Activated naive CD4-positive, alpha-beta T cell treated with anti-CD3 and anti-CD28 coated beads, Interleukin-2, amount 10 ng/mL, durations not matched to agents 7 days and 5 days (primary cell): ENCODE measurements at places on chromosomes 5 and 9.

DNA sequence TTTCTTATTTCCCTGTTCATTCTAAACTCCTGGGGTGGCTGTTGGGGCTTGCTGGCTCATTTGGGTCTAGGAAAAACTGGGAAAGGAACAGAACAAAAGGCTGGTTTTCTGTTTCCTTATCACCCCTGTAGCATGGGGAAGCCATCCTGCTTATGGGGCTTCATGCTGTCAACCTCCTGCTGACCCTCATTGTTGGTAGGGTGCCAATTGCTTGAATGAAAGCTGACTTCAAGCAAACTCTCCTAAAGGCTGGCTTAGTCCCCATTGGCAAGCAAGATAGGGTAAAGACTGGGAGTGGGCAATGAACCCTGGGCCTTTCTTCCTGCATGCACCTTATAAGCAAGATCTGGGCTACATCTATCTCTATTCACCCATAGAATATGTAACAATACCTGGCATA is 511.6 kb downstream of the DMAC1 start:
- no peaks in the 10 kb centered on the region for H3K4me1 ChIP-seq
- no peak for DNase-seq
- H3K4me3 ChIP-seq: no peak overlapping the region
- peaks cover 4% of the 10 kb centered on the region for H3K27me3 ChIP-seq
- H3K36me3 ChIP-seq: no peaks in the 10 kb centered on the region

DNA sequence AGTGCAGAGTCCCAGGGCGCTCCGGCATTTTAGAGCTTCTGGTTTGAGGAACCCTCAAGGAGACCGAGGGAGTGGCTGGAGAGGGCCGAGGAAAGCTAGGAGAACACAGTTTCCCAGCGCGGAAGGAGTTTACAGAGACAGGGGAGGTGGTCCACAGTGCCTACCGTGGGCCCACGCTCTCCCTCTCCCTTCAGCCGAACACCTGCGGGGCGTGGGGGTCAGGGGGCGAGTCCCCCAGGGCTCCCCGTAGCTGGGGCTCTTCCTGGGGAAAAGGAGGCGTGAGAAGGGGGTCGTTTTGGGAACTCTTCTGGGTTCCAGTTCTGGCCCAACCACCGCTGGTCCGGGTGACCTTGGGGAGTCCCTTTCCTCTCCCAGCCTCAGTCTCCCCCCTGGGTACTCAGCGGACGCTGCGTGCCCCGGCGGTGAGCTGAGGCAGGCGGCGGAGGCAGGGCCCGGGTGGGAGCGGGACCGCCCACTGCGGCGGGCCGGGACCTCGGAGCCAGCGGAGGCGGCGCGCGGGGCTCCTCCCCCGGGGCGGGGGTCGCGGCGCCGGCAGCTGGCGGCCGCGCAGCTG is 368 bp upstream of the FRMPD1 start:
- no peak for DNase-seq
- H3K27ac ChIP-seq: no peak overlapping the region
- peaks cover 75% of the 10 kb centered on the region for H3K27me3 ChIP-seq
- H3K4me1 ChIP-seq: peaks cover 11% of the 10 kb centered on the region
- H3K4me3 ChIP-seq: peak overlapping the region; percentile 62

DNA sequence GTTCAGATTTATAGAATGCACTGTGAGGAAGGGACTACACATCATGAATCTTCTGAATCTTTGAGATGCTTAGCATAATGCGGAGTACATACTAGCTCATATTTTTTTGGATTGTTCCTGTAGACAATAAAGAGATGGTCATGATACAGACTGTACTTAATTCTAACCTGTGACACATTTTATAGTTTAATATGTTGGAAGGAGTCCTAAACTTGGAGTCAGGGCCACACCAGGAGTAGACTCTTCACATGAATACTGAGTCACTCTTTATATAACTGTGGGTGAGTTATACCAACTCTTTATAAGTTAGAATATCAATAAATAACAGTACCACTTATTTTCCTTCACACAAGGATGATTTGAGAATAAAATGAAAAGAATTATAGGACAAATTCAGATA is 16.9 kb downstream of the C9orf85 start:
- no peaks in the 10 kb centered on the region for H3K4me1 ChIP-seq
- no peaks in the 10 kb centered on the region for H3K27me3 ChIP-seq
- no peak overlapping the region for H3K27ac ChIP-seq
- no peak overlapping the region for H3K4me3 ChIP-seq

DNA sequence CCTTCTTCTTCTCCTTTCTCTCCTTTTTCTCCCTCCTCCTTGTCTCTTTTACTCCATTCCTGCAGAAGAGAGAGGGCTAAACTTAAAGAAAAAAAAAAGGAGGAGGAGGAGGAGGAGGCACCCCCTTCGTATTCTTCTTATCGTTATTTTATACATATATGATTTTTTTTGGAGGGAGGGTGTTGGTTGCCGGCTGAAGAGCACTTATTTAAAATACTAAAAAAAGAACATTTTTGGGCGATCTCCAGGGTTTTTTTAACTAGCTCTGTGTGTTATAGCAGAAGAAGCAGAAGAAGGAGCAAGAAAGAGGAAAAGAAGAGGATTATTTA is 381 bp downstream of the NR2F1 start:
- H3K4me1 ChIP-seq: peaks cover 32% of the 10 kb centered on the region
- H3K27ac ChIP-seq: no peak overlapping the region
- peak overlapping the region; percentile 56 for H3K4me3 ChIP-seq
- DNase-seq: no peak
- H3K27me3 ChIP-seq: peaks cover 35% of the 10 kb centered on the region

DNA sequence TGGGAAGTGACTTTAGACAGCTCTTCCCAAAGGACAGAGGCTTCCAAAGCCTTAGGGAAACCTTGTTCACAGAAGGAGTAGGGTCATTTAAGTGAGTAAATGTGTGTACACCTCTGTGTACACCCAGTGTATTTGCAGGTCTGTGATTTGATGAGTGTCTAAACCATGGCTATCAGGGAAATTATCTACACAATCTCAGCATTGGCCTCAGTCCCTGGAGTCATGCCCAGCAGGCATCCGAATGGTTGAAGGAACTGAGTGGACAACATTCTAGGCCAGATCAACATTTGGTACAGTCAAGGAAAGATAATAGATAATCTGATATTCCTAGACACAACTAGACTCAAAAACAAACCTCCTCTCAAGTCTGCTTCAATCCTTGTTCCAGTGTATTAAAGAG is 258.4 kb upstream of the DAPK1 start:
- H3K36me3 ChIP-seq: no peaks in the 10 kb centered on the region
- no peak for DNase-seq
- H3K27ac ChIP-seq: no peak overlapping the region
- H3K4me3 ChIP-seq: no peak overlapping the region

DNA sequence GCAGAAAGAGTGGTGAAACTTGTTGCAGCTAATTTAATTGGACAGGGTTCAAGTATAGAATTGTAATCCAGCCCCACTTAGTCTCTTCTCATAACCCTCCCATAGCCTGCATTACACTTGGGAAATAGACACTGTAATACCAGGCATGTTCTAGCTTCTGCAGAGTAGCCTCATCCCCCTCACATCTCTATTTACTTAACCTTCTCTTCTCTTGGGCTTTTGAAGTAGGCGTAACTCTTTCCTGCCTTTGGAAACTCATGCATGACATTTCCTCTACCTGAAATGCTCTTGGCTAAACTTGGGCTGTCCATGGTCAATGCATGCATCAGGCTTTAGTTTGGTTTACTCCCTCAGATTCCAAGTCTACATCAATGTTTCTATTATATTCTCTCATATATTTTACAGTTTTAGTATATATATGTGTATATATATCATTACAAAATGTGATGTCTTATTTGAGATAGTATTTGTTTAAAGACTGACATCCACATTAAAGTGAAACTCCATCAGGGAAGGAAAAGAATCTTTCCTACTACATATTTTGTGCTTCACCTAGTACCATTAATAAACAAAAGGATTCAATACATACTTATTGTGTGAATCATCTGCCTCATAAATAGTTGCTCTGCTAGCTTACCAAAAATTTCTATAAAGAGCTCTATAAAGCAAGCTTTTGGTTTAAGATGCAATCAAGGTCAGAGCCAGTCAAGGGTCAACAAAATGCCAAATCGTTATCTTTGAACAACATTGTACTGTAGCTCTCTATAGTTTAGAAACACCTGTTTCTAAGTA is 1158.0 kb downstream of the MAT2B start:
- no peak overlapping the region for H3K27ac ChIP-seq
- no peaks in the 10 kb centered on the region for H3K36me3 ChIP-seq
- H3K4me1 ChIP-seq: no peaks in the 10 kb centered on the region

DNA sequence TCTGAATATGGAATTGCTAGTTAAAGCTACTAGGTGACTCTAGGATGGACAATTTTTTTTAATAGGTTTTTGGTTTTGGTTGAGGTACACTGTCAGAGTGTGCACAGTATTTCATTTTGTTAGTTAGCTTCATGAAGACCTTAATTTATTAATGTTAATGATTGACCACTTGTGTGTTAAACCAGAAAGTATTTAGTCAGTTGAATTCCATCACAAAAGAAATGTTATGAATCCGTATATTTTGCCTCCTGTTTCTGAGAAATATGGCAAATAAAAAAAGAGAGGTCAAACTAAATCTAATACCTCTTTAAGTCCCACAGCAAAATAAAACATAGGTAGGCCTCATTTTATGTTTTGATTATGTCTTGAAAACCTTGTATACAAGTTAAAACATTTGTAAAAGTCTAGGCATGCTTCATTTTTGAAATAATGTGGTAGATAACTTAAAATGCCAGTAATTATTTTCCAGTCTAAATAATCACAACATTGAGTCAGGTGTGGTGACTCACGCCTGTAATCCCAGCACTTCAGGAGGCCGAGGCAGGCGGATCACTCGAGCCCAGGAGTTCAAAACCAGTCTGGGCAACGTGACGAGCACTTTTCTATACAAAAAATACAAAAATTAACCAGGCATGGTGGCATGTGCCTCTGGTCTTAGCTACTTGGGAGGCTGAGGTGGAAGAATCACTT is 50.8 kb downstream of the ITGA1 start:
- no peaks in the 10 kb centered on the region for H3K4me1 ChIP-seq
- no peak overlapping the region for H3K4me3 ChIP-seq
- H3K27me3 ChIP-seq: peaks cover 4% of the 10 kb centered on the region
- DNase-seq: no peak
- H3K27ac ChIP-seq: no peak overlapping the region

- no peaks in the 10 kb centered on the region for H3K36me3 ChIP-seq
- H3K4me1 ChIP-seq: peaks cover 26% of the 10 kb centered on the region
- H3K27me3 ChIP-seq: no peaks in the 10 kb centered on the region
- no peak overlapping the region for H3K27ac ChIP-seq
Measured at GRCh38 chr5:142841511-142842265, 71.5 kb downstream of the ARHGAP26 start.

- no peaks in the 10 kb centered on the region for H3K36me3 ChIP-seq
- no peak overlapping the region for H3K4me3 ChIP-seq
- H3K4me1 ChIP-seq: no peaks in the 10 kb centered on the region
- no peaks in the 10 kb centered on the region for H3K27me3 ChIP-seq
- no peak overlapping the region for H3K27ac ChIP-seq
Measured at GRCh38 chr9:134778156-134778555, 102.5 kb upstream of the FCN2 start.
